Stomach (tissue), 19 donors: ENCODE measurements at places on chromosomes 6 and 20.

DNA sequence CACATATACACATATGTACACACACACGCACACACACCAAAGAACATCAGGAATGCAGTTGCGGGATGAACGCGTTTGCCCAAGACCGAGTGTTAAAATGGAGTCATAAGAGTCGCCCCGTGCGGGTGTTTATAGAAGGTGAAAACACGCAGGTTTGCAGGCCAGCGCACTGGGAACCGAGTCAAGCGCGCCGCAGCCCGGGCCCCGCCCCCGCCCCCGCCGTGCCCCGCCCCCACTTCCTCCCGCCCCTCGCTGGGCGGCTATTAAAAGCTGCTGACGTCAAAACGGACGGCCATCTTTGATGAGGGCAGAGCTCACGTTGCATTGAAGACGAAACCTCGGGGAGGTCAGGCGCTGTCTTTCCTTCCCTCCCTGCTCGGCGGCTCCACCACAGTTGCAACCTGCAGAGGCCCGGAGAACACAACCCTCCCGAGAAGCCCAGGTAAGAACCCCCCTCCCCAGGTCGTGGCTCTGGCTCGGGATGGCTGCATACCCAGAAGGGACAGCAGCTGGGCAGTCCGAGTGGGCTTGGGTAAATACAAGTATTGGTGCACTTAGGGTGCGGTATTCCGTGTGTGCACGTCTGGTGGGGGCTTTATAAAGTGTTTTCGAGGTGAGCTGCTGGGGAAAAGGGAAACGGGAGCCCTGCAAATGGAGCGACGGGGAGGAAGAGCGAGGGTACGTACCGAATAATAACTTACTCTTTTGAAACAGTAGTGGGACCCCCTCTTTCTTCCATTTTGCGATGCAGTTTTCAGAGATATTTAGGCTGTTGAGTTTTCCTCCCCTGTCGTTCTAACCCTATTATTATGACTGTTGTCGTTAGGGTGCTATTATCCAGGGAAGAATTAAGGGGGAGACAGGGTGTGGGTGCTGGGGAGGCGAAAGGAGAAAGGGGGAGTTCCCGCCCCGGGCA, at the start of gene SNAP25:
Gene SNAP25 (plus strand): TSS at position 295 of the 916 bp plus-strand sequence. CDS start 56,662 bp downstream, outside the sequence.
- DNase-seq = peak; percentile 41

DNA sequence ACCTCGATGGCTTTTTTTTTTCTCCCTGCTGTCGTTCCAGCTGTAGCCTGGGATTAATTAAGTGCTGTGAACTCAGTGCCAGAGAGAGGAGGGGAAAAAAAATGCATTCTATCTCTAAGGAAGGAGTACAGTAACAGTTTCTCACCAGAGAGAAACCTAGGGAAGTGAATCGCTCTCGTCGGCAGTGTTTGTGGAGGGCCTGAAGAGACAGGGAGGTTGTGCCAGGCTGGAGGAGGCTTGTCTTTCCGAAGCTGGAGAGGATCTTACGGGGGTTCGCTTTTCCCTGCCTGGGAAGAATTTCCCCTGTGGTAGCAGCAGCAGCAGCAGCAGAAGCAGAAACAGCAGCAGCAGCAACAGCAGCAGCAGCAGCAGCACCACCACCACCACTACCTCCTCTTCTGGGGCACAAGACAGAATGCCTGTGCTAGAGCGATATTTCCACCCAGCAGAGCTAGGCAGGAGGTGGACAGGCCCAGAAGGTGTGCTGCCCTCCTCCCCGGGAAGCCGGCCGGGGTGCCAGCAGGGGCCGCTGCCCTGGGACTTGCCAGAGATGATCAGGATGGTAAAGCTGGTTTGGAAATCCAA, 186.5 kb downstream of the PDE7B start:
- no peak for DNase-seq

DNA sequence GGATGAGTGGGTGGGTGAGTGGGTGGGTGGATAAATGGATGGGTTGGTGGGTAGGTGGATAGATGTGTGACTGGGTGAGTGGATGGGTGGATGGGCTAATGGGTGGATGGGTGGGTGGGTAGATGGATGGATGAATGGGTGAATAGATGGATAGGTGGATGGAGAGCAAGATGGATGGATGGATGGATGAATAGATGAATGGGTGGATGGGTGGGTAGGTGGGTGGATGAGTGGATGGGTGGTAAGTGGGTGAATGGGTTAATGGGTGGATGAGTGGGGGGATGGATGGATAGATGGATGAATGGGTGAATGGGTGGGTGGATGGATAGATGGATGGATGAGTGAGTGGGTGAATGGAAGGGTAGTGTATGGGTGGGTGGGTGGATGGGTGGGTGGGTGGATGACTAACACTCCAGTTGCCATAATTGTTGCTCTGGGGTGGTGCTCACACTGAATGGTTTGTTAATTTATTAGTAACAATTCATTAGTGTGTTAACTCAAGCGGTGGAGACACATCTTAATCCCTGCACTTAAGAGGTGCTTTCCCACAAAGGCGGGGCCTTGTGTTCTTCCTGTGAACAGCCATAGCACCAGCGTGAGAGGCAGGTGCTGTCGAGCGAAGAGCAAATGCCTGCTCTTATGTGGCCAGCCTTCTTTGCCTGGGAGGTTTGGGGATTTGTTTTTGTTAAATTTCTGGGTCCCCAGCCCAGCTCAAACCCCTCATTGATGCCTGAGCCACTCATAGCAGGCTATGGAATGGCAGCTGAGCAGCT, 4.9 kb upstream of the APCDD1L start:
- DNase-seq = no peak

GRCh38 chr6:593907-594212, 63.0 kb downstream of the HUS1B start:
- DNase-seq = no peak

- DNase-seq = peak; percentile 31
Measured at GRCh38 chr6:152170702-152171667, 363.5 kb downstream of the ESR1 start.

DNA sequence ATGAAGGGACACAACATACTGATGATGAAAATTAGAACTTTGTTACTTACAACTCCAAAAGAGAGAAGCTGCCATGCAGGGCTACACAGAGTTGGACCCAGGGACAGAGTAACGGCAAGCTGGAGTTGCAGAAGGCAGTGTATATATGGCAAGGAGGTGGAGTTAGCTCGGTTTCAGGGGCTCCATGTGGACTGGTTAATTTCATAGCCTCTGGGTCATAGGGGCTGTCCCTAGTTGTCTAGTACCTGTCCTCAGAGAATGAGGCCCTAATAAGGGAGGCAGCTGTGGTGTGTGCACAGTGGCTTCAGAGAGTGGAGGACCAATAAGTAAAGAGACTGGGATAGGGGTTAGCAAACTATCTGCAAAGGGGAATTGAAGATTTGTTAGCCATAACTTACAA, 7.9 kb upstream of the ZSCAN12 start:
- DNase-seq = no peak

- DNase-seq = no peak
Measured at GRCh38 chr6:4687656-4687988, 88.6 kb upstream of the CDYL start.

DNA sequence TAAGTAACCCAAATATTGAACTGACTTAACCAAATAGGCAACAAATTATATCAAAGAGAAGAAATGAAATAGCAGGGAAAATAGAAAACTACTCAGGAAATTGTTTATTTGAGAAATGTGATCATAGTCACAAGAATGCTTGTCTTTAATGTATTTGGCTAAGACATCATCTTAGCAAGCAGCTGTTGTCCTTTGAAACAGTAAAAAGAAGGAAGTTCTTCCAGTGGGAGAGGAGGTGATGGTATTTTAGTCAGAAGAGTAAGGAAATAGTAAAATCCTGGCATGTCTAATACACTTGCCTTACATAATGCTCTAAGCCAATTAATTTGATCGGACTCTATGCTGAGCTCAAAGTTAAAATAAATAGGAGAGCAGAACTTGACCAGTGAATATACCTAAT, 126.5 kb downstream of the EPM2A start:
- no peak for DNase-seq

DNA sequence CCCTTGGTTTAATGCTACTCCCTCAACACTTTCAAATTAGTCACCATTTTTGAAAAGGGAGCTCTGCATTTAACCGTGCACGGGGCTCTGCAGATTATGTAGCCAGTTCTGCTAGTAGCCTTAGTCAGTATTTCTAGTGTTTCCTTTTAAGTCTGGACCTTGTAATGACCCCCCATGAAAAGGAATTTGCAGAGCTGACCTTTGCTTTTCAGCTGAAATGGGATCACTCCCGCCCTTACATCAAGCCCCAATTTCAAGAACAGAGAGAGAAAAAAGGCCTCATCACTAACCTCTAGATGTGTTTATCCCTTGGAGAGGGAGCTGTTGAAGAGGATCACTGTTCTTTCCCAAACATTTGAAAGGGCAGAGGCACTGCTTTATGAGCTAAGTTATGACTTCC, 490.7 kb upstream of the BTBD3 start:
- DNase-seq = no peak

DNA sequence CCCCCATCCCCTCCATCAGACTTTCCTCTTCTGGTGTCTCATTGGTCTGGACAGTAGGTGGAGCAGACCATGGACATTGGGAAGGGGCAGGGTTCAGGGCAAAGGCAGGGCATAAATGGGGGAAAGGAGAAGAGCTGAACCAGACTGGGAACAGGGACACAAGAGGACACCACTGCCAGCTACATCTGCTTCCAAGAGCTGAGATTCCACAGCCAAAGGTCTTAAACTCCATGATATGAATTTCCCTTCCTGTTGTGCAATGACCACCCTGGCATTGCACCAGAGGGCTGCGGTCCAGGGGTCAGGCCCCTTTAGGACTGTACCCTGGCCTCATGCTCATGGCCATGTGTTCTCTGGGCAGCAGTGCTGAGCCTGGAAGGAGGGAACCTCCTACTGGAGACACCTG, 137.9 kb downstream of the MAFB start:
- no peak for DNase-seq

GRCh38 chr6:2247664-2248063, 2.3 kb upstream of the GMDS start:
- no peak for DNase-seq

DNA sequence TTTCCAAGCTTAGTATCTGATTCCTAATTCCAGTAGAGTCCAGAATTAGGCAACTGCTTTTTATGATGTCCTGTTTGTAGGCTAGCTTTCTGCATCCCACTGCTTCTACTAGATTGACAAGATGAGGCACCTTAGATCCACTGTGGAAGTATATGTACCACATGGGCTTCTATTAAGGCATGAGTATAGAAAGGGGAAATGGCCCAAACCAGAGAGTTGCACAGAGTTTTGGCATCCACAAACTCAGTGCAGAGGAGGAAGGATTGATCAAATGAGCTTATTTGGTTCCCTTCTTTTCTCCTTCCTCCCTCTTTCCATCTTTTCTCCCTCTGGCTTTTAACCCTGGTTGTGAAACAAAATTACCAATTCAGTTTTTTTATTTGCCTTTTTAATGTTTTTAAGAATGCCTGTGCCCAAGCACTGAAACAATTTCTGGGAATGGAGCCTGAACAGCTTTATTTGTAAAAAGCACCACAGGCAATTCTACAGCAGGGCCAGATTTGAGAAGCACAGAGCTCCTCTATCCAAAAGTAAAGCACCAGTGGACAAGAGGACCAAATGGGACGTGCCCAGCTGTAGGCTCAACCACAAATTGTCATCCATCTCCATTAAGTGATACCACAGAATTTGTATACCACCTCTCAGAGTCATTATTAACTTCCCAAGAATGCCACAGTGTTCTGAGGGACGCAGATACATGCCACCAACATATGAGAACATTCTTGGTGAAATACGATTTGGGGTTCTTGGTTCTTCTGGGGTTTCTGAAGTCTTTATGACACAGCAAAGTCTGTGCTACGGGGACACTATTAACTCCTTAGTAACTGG, 969.1 kb downstream of the KIF16B start:
- no peak for DNase-seq

- DNase-seq = no peak
Measured at GRCh38 chr20:21228511-21228910, 74.6 kb upstream of the XRN2 start.

DNA sequence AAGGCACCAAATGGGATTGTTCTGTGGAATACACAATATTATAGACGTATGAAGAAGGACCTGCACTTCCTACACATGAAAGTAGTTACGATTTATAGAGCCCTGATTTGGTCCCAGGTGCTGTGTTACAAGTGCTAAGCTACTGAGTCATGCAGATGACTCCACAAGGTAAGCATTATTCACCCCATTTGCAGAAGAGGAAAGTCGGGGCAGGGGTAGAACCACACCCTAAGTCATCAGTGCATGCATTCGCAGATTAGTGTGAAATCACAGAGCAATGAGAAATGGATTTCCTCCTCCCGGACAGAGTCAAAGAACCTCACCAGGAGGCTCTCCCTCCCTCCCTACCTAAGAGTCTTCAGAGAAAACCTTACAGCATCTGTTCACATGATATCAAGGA, 279.5 kb downstream of the LRFN2 start:
- DNase-seq = no peak

DNA sequence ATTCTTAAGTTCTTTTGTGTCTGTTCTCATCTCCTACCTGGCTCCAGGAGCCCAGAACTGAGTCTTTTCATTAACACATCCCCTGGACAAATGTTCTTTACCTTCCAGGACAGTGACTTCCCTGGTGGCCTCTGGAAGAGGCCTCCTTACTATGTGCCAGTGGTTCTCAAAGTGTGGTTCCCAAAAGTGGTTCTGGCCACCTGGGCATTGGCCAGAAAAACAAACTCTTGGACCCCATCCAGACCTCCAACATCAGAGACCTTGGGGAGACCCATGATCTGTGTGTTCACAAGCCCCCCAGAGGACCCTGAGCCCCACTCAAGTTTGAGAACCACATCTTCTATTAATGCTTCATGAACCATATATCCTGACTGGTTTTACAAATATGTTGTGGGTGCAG, 7.2 kb upstream of the VSX1 start:
- DNase-seq = no peak

GRCh38 chr6:35178932-35179832, 34.6 kb upstream of the SCUBE3 start:
- DNase-seq = no peak

GRCh38 chr6:164106345-164106769, 691.8 kb downstream of the QKI start:
- no peak for DNase-seq

DNA sequence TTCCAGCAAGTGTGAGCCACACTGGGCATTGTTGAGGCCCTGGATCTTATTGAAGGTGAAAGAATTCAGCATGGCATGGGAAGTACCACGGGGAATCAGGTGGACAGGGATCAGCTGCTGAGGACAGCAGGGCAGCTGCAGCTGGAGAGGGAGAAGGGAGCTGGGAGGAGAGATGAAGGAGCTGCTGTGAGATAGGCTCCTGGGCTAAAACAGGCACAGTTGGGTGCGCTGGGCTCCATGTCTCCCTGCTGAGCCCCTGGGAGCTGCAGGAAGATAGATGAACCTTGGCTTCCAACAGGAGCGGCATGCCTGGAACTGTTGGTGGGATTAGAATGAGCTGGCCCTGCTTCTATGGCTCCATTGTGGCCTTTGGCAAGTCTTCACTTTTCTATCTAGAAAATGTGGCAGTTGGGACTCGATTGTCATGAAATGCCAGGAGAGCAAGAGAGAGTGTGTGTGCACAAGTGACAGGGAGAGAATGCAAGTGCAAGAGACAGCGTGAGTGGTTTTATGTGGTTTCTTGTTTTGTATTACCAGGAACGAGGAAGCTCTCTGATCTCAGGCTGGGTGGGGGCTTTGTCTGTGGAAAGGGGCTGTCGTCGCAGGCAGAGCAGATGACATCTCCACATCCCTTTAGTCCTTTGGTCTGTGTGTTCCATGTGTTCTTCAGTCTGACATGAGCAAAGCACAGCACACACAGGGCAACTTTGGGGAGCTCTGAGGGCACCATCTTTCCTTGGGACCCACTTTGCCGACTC, 20.4 kb downstream of the SNPH start:
- DNase-seq = no peak

- DNase-seq = peak; percentile 33
Measured at GRCh38 chr6:25404693-25405169, 125.6 kb downstream of the CARMIL1 start.

- no peak for DNase-seq
Measured at GRCh38 chr6:136158971-136159370, 91.1 kb downstream of the MTFR2 start.
